ENCODE measurements at places on chromosomes 4 and X.

DNA sequence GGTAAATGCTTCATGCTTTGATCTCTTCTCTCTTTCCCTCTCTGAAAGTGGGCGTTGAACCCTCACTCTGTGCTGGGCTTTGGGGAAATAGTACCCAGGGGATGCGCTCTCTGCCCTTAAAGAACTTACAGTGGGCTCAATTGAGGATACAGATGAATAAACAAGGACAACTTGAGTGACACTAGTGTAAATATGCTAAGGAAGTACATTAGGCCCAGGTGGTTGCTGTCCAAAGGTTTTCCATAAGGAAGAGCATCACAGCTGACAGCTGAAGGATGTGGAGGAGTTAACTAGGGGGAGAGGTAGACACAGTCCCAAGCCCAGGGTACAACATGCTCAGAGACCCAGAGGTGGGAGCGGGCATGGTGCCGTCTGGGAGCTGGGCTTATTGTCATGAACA, 49.4 kb downstream of the TENM3 start:
- DNase-seq = no peak

GRCh38 chr4:165711436-165711835, 161.6 kb upstream of the TLL1 start:
- DNase-seq = no peak

- no peak for DNase-seq
These were observed 275.2 kb downstream of the TRIML1 start for GRCh38 chr4:188414441-188414840.

GRCh38 chr4:4880492-4880891, 21.0 kb downstream of the MSX1 start:
- no peak for DNase-seq
